ENCODE measurements at places on chromosomes 1 and 21.

DNA sequence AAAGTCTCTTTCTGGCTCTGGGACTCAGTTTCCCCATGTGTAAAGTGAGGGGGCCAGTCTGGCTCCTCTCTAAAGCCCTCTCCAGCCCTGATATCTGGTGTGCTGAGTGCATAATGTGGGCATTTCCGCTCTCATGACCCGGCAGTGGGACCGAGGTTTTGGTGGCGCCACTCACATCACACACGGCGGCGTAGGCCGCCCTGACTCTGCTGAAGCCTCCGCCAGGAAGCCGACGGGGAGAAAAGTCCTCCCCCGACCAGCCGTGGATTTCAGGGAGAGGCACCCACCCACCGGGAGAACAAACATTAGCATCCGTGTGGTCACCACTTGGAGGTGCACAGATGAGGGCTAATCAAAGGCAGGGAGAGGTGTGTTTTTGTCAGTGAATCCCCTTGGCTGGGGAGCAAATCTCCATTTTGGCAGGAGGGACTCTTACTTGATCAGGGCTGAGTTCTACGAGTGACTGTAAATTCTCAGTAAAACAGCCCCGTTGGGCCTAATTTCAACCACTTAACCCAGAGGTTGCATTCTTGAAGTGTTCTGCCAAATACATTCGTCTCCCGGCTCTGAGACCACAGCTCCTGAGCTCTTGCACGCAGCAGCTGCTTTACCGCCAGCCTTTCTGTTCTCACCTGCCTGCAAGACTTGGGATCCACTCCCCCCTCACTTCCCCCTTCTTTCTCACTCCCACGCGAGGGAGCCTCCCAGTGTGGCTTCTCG, 118.2 kb downstream of the FOXD2 start:
- DNase-seq, result no peak

- peak; percentile 33 for DNase-seq
These were observed 42.3 kb upstream of the NFASC start for GRCh38 chr1:204828352-204828850.

DNA sequence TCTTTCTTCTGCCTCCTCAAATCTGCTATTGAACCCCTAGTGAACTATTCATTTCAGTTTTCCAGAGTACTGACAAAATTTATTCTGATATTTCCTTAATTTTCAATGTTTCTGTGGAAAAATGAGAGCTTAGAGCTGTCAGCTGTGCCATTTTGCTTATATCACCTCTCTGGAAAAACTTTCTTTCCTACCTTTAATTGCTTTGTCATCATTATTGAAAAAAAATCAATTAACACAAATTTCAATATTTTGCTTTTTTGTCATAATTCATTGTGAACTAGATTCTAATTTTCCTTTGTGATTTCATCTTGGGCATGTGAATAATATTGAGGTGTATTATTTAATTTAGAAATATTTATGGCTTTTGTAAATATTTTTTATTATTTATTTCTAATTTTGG, 126.5 kb downstream of the C1orf94 start:
- DNase-seq, result no peak

DNA sequence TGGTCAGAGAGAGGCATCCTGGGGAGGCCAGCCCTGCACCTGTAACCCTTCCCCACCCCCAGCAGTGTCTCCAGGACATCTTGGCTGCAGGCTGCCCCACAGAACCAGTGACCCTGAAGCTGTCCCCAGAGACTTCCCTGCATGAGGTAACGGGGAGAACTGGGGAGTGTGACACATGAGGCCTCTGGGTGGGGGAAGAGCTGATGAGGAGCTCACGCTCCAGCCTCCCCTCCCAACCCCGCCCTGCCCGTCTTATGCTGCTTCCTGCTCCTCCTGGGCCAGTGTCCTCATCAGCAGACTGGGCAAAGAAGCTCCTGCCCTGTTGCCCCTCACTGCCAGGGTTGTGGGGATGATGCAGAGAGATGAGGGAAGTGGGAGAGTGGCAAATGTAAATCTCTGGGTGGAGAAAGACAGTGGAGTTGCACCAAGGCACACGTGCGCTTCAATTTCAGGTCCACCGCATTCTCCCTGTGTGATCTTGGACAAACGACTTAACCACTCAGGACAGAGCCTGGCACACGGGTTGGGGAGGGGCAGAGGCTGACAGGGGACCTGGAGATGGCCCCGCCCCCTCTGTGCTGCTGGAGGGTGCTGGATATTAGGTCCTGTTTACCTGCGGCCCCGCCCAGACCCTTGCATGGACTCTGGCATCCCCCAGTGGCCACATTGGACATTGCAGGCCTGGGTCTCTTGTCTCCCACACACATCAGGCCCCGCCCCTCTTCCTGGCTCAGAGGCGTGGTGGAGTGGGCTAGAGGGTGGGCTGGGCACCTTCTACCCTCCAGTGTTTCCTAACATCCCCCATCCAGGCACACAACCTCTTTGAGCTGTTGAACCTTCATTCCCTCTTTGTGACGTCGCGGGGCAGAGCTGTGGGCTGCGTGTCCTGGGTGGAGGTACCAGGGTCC, 12.3 kb downstream of the CLCNKB start:
- DNase-seq, result peak; percentile 86

DNA sequence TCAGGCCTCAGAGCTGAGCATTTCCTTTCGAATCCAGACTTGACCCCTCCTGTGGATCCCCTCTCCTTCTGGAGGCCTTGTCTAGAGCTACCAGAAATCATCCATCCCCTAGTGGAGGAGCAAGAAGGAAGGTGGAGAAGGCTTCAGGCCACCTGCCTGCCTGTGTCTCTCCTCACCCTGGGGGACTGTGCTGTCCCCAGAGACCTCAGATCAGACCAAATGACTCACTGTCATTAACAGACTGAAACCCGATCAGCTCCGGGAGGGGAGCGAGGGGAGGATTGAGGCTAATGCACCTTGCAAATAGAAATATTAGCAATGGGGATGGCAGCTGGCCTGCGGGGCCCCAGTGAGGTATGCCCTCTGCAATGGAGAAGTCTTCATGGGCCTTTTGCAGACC, 2.1 kb downstream of the MYBPH start:
- no peak for DNase-seq

DNA sequence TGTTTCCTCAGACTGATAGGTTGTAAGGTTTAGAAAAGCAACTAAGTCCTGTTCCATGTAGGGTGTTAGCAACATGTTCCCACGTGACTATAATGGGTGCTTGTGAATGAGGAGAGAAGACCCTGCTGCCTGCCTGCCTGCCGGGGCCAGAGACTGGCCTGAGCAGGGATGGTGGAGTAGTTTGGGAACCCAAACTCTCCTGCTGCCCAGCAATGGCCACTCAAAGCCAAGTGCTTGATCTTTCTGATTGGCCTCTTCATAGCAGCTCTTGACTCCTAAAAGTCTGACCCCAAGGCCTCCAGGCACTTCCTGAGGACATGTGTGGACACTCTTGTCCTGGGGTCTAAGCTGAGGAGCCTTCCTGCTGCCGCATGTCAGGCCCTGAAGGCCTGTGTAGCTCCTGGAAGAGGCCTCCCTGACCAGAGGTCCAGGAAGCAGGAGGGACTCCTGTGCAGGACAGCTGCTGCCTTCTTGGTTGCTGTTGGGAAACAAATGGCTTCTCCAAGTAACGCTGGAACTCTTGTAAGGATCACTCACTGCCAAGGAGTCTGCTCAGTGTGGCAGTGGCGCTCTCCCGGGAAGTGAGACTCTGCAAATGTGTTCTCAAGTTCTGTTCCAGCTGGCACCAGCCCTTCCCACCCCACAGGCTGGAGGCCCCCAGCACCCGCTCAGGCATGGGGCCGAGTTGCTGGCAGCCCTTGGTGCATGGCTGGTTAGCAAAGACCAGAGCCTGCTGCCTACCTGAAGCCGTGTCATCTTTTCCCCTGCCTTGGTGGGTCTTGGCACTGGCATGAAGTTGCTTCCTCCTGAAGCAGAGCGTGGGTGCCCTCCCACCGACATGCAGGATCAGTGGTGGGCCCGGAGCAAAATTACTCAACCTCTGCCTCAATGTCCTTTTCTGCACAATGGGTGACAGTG, 35.5 kb downstream of the MAN1C1 start:
- no peak for DNase-seq

- no peak for DNase-seq
These were observed 92.0 kb downstream of the HLX start for GRCh38 chr1:220971221-220971620.

DNA sequence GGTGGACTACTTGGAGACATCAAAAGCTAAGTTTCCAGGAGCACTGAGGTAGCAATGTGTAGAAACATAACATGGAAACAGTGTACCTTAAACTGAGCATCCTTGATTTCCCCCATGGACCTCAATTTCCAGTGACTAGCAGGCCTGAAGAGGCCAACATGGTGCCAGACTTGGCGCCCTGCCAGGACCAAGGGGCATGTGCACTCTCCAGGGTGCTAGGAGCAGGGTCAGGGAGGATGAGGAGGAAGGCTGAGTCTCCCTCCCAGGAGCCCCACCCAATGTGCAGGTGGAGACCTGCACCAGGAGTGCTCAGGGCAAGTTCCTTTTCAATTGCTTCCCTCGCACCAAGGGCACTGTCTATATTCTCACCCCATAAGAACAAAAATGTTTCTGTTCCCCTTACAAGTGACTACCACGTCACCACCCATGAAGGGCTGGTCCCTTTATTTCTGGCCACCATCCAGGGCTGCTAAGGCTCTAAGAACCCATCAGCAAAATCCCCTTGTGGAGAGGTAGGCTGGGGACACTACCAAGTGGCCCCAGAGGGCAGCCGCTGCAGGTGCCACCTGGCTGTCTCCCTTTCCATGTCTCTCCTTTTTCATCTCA, 39.2 kb downstream of the MX1 start:
- no peak for DNase-seq

- no peak for DNase-seq
These were observed 49.8 kb downstream of the KCNT2 start for GRCh38 chr1:196558411-196558810.

- DNase-seq, result no peak
These were observed 317 bp downstream of the SPAG17 start for GRCh38 chr1:118184739-118185083.

GRCh38 chr1:33014464-33015163, 22.1 kb downstream of the AK2 start:
- DNase-seq, result no peak

DNA sequence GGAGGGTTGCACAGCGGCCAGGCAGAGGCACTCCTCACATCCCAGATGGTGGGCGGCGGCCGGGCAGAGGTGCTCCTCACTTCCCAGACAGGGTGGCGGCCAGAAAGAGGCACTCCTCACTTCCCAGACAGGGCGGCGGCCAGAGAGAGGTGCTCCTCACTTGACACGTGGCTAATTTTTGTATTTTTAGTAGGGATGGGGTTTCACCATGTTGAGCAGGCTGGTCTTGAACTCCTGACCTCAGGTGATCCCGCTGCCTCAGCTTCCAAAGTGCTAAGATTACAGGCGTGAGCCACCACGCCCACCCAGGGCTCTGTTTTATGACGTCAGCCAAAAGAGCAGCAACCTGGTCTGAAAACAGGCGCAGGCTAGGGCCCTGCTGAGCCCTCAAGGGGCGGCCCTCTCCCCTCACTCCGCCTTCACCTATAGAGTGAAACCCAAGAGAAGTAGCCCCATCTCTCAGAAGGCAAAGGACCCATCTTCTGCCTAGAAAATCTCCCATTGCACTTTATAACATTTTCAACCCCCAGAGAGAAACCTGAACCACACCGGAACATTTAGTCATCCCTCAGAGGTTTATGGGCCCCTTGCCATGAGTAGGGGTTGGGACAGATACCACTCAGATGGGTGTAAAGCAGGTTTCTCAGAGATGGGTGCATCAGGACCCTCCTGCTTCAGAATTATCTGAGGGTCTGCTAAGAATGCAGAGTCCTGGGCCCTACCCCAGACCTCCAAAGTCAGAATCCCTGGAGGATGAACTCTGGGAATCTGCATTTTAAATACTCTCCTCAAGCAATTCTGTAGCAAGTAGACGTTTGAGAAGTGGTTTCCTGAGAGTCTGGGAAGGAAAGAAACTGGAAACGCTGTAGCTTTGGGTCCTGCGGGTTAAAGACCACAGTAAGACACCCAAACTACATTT, 40.8 kb downstream of the CDK18 start:
- no peak for DNase-seq

DNA sequence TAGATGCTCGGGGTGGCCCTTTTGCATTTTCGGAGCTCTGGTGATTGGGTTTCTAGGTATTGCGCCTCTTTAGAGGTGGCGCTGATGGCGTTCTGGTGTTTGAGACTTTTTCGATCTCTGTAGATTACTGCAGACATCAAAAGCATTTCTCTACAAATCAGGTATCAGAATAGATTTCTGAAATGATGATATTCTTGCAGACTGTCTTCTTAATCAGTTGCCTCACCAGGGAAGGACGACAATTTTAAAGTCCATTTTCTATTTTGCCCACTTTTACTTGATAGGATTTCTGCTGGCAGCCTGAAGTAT, 65.2 kb upstream of the VAMP3 start:
- DNase-seq, result no peak

DNA sequence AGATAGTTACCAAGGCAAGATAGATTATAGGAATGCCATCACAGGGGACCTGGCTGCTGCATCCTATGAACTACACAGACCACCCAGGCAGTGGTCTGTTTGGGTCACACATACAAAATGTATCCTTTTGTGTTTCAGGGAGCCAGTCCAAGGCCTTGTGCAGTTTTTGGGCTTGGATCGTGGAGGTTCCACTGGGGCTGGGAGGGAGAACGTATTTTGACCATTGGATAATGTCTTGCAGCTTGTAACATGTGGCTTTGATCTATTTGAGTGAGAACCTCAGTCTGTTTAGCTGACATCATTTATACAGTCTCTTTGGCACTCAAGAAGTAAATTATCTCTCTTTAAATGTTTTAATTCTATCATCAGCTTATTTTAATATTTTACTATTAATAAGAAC, 147.3 kb downstream of the DUSP10 start:
- DNase-seq, result no peak

GRCh38 chr1:237711281-237711680, 179.4 kb downstream of the ZP4 start:
- DNase-seq, result no peak

GRCh38 chr1:54885807-54886723, 930 bp downstream of the DHCR24 start:
- no peak for DNase-seq

DNA sequence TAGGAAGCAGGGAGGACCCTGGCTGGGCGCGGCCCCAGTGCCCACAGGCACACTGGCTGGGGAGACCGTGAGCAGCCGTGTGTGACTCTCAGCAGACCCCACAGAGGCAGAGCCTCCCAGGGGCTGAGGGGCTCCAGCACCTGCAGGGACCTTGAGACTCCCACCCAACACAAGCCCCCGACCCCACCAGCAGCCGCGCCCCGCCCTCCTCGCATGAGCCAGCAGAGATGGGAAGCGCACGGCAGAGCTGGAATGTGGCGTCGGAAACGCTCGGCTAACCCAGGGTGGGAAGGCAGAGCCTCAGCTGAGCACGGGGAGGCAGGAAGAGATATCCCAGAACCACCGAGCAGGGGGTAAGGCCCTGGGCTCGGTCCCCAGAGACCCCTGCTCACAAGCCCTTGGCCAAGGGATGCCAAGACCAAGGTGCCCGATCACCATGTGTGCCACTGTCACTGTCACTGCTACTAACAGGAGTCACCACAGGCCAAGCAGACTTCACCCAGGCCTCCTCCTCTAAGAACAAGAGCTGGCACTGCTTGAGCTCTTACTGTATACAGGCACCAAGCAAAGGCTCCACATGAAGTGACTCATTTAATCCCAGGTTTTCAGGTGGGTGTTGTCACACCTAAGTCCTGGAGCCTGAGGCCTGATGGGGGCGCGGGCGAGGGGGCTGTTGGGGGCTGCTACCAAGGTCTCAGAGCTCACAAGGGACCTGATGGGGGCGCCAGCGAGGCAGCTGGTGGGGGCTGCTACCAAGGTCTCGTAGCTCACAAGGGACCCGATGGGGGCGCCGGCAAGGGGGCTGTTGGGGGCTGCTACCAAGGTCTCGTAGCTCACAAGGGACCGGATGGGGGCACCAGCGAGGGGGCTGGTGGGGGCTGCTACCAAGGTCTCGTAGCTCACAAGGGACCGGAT, 20.1 kb downstream of the MEGF6 start:
- DNase-seq, result no peak

Measured in activated CD4-positive, alpha-beta T cell treated with anti-CD3 and anti-CD28 coated beads, Interleukin-2, Interleukin-4, amounts not matched to agents 100 ng/mL and 50 ng/mL, durations not matched to agents 16 hours and 8 hours (primary cell).